Esophagus squamous epithelium (tissue), 5 donors: ENCODE measurements at places on chromosomes 5 and 9. TPM values are rescaled to one million over a fixed set of nuclear protein-coding genes. Genes with fewer than 3 reads are reported as not detected.

ZFP2 gene
- total RNA-seq, result 1.1 TPM

RAD1 gene
- total RNA-seq, result 27.7 TPM

GRCh38 chr9:96089452-96090085, 212.4 kb downstream of the HSD17B3 start:
- DNase-seq, result no peak

- no peak for DNase-seq
Measured at GRCh38 chr5:74155501-74155900, 485.0 kb downstream of the ENC1 start.

SLC34A3 gene
- total RNA-seq, result 0.38 TPM

GRCh38 chr5:163384669-163385068, 52.7 kb upstream of the CCNG1 start:
- DNase-seq, result no peak

GRCh38 chr9:108842610-108843295, 13.0 kb downstream of the ACTL7B start:
- no peak for DNase-seq

DNA sequence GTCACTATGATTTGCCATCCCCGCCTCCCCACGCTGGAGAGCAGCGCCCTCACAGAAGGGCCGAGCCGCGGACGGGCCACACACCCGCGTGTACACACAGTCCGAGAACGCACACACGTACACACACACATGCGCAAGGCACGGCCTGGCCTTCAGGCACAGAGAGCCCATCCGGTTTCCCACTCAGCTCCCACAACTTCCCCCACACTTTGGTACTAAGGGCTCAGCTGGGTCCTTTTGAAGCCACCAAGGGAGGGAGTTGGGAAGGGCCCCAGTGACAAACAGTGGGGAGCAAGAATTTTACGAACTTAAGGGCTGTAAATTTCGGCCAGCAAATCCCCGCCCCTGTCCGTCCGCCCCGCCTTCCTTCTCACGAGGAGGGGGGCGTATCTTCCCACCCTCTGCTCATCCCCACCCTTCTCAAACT, 133.3 kb upstream of the HAND1 start:
- no peak for DNase-seq

GRCh38 chr5:39716532-39717028, 291.8 kb upstream of the DAB2 start:
- no peak for DNase-seq

DNA sequence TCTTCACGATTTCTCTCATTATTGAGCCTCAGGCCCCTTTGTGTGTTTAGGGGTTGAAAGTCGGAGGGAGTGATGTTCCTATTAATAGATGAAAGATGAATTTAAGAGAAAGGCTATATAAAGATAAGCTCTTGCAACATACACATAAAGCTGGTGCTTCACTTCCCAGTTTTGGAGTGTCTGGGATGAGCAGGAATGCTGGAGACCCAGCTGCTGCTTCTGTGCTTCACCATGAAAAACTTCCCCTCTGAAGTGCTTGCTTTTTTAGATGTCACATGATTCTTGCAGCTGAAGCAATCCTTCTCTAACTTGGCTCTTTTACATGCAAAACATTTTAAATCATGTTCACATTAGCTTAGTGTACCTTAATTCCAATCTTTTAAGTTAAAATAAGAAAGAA, 19.7 kb upstream of the SNCAIP start:
- DNase-seq, result no peak

GRCh38 chr9:127931092-127931881, 710 bp upstream of the PIP5KL1 start:
- DNase-seq, result no peak
